ENCODE measurements at places on chromosomes 16 and 17.

DNA sequence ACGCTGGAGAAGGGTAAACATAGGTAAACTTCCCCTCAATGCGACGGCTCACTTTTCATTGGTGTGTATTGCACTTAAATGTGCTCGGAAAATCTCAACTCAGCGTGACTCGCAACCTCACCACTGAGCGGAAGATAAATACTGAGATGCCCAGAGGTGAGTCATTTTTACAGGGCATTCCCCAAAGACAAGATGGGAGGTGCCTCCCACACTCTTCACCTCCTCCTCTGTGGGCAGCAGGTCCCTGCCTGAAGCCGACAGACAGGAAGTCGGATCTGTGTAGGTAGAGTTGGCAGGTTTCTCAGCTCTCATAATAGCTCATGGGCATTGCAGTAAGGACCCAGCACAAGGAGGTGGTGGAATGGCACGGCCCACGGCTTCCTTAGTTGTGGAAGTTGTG is 274.6 kb upstream of the HSBP1 start:
- DNase-seq, result no peak

- no peak for DNase-seq
Measured at GRCh38 chr16:50227665-50228064, 38.7 kb upstream of the ADCY7 start.

GRCh38 chr17:45722161-45722560 is 62.0 kb upstream of the CRHR1 start:
- DNase-seq, result no peak

DNA sequence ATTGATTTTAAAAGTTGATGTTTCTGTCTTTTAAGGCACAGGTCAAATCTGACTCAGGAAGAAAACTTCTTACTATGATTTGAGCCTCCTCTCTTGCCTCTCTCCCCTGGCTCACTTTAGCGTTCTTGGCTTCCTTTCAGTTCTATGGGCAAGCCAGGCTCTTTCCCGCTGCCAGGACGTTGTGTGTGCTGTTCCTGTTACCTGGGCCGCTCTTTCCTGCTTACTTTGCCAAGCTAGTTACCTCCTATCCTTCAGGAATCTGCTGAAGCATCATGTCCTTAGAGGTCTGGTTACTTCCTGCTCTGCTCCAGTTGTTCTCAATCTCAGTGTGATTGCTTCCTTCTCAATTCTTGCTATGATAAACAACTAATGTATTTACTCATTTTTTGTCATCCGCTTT is 1108.5 kb upstream of the EEF2KMT start:
- no peak for DNase-seq

DNA sequence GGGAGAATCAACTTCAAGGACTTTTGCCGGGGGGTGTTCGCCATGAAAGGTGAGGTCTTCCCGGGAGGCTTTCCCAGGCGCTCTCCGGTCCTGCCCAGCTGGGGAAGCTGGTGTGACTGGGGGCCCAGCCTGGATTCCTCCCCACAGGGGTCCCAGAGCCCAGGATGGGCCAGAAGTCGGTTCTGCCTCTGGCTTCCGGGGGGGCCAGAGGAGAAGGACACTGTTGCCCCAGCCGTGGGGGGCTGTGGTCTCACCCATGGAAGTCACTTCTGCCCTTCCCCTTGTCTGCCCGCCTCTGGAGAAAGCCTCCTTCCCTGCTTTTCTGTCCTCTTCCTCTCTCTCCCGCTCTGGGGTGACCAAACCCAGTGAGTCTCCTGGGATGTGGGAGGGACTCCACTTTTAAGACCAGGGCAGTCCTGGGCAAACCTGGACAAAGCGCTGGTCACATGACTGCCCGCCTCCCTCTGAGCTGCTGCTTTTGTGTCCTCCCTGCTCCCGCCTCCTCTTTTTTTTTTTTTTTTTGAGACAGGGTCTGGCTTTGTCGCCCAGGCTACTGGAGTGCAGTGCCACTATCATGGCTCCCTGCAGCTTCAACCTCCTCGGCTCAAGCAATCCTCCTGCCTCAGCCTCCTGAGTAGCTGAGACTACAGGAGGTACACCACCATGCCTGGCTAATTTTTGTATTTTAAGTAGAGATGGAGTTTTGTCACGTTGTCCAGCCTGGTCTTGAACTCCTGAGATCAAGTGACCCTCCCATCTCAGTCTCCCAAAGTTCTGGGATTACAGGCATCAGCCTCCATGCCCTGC is 40.6 kb downstream of the RAB11FIP4 start:
- DNase-seq, result no peak

DNA sequence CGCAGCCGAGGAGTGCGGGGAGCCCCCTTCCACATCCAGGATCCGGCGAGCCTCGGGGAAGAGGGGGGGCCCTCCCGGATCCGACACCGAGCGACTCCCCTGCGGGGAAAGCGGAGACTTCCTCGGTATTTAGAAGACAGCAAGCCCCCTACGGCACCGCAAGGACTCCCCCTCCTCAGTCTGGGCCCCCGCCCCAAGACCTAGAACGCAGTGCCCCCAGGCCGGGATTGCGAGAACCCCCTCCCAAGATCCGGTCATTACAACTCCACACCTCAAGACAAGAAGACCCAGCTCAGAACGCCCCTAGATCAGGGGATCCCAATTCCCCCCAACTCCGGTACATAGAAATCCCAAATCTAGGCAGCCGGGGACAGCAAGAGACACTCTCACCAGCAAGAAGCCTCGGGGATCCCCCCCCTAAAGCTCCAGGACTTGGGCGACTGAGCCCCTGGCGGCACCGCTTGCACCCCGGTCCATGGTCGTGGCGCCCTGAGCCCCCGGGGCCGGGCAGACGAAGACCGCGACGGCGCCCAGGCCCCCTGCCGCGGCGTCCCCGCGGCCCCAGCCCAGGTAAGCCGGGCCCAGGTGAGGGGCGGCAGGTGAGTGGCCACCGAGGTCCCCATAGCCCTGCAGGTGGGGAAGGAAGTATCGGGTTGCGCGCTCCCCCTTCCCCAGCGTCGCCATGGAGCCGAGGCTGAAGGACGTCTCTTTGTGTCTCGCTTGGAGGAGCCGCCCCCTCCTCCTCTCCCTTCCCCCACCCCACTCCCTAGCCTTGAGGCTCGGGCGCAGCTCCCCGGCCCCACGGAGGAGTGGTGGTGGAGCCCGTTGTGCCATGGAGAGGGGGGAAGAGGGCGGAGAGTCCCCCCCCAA is 641 bp downstream of the SBK1 start:
- DNase-seq, result no peak
